ENCODE measurements at places on chromosomes 2 and 18.
A peak's percentile ranks its signal among the peaks of the same experiment; 100 is the strongest.

DNA sequence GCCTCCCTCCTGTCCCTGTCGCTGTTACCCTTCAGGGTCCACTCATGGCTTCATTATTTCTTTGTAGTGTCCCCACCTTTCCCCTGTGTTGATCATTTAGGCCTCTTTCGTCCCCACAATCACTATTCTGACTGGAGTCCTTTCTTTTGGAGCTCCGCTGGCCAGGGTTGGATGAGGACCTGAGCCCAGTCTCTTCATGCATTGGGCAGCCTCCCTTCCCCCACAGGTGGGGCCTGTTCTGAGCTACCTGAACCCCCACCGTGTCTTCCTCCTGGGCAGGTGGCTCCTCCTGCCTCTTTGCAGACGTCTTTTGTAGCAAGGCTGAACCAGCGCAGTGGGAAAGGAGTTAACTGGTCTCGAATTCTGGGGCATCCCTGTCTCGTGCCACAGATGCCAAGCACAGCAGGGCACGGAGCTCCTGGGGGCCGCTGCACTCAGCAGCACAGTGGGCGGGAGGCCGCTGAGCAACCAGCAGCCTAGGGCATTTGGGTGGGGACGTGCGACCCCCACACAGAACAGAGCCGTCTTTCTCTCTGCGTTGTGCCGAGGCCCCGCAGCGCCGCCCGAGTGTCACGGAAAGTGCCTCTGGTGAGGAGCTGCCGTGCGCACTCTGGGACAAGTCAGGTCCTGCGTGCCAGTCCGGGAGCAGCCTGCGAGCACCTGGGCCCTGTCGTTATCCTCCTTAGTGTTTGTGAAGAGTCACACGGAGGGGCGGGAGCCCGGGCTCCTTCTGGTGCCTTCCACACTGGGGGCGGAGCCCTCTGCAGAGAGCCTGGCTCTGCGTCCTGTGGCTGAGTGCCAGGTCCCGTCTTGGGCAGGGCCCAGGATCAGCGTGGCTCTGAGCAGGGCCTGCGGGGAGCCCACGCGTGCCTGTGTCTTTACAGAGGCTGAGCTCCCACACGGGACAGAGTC, 130.1 kb downstream of the NFATC1 start:
- no peak for DNase-seq

DNA sequence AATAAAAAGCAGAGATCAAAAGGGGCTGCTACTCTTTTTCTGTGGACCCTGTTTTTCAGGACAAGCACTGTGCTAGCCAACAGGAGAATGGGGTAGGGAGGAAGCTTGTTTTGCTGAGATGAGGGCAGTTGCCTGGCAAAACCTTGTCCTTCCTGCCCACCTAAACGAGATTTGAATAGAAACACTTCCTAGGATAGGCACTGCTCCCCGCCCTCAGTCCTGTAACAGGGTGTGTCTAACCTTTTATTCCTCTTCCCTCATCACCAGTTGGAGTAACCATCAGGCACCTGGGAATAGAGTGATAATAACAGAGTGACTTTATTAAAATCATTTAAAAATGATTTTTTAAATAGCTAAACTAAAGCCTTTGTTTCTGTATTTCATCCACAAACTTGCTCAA, 368.8 kb downstream of the LNPK start:
- DNase-seq: no peak

DNA sequence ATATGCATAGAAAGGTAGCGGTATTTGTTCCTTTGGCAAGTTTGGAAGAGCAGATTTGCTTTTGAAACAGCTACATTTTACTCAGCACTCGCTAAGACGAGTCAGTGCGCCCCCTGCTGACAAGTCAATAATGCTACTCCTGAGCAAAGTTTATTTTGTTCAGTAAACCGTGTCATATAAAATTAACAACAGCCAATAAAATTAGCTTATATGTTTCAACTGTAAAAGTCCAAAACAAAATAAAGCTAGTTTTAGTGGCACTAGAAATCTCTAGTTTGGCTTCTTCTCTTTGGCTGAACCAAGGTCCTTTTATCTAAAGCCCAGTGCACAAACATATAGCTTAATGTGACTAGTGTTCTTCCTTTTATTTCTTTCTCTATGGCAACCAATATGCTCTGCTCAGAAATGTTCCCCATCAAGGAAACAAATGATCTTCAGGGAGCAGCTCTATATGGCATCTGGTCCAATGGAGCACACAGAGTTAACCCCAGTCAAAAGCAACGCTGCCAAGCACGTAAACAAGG, 4.2 kb upstream of the POU3F3 start:
- peak; percentile 67 for DNase-seq

DNA sequence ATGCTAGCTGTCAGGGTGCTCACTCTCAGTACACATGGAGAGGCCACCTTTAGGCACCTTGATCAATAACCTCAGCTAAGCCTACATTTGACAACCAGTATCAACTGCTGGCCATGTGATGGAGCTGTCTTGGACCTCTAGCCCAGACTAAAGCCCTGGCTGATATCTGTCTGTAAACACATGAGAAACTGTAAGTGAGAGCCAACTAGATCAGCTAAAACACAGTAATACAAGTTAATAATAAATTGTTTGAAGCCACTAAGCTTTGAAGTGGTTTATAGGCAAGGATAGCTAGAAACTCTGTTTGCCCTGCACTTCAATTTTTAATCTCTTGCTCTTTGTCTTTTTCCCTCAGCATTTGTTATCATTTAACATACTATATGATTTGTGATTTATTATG, 407.1 kb downstream of the SPAG16 start:
- no peak for DNase-seq

DNA sequence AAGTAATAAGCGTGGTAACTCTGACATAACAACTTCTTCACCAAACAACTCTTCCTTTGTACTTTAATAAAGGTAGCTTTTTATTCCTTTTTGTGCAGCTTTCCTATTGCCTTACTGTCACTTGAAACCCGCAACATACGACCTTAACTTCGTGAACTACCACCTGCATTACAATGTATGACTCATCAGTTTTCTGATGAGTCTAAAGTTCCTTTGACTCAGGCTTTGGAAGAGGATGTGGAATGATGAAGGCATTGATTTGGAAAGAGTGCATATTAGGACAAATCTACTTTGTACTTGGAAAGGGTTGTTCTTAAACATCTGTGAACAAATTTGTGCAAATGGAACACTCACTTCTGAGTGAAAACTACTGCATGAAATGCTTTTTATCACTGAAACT, 1012.1 kb downstream of the TMEM182 start:
- DNase-seq: no peak

GRCh38 chr2:170862286-170862902, 45.7 kb downstream of the GAD1 start:
- DNase-seq: peak; percentile 67

- DNase-seq: no peak
Observed at GRCh38 chr2:70541481-70542020, 12.1 kb downstream of the TGFA start.

- DNase-seq: no peak
Observed at GRCh38 chr2:238914648-238915015, 66.7 kb downstream of the TWIST2 start.

DNA sequence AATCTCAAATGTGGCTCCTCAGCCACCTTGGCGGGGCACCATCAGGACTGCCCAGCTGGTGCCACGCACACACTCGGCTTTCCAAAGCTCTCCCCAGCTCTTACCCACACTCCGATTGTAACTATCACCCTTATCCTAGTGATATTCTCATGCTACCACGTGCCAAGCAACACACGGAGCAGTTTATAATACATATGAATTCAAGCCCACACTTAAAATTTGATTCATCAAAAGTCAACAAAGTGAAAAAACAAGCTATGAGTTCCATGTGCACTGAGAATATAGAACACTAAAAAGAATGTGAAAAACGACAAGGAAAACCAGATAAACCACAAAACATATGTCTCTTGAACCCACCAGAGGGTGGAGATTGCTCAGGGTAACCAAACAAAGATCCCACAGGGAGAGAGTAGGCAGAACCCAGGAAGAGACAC, 31.6 kb downstream of the LONRF2 start:
- DNase-seq: no peak

DNA sequence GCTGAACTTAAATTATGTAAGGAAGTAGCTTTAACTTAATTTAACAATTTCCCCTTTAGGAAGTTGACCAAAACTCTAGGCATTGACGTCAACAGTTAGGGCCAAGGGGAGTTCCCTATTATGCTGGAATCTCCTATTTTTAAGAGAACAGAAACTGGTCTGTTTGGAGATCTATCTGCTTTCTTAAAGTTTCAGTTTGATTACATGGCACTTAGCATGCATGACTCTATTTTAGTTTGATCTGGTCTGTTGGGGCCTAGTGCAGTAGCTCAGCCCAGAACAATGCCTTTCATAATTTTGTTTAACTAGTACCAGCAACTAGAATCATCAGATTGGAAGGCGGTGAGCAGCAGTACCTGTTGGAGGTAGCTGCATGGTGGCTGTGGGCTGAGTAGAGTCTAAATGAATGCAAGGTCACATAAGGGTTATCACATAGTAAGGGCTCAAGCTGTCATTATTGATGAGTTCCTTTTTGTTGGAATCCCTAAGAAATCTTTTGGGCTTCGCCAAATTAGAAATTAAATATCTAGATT, 60.5 kb upstream of the ZNG1B start:
- DNase-seq: no peak
